ENCODE measurements at places on chromosomes 4 and X.

DNA sequence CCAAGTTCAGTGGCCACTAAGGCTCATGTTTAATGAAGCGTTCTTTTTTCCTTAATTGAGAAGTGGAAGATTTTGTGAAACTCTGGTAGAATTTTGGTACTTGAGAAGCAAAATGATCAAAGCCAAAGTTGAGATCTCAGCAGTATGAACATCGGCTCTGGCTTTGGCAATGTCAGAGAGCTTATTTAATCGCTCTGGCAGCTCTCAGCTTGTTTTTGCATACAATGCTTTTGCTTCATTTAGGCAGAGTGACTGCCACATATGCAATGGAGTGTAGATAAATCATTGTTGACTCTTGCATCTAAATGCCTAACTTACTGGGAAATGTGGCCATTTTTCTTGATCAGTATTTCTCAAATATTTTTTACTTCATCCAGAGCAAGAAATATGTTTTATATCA is 135.7 kb downstream of the AASDH start:
- DNase-seq: no peak

DNA sequence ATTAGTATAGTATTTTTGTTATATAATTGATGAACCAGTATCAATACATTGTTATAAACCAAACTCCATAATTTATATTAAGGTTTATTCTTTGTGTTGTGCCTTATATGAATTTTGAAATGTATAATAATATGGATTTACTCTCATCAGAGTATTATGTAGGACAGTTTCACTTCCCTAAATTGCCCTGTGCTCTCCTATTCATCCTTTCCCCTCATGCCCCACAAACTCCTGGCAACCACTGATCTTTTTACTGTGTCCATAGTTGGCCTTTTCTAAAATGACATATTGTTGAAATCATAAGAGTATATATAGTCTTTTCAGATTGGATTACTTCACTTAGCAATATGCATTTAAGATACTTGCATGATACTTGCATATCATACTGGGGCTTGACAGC is 958.1 kb upstream of the GRID2 start:
- no peak for DNase-seq

- no peak for DNase-seq
Observed at GRCh38 chr4:40199999-40200874, 3.4 kb downstream of the RHOH start.

DNA sequence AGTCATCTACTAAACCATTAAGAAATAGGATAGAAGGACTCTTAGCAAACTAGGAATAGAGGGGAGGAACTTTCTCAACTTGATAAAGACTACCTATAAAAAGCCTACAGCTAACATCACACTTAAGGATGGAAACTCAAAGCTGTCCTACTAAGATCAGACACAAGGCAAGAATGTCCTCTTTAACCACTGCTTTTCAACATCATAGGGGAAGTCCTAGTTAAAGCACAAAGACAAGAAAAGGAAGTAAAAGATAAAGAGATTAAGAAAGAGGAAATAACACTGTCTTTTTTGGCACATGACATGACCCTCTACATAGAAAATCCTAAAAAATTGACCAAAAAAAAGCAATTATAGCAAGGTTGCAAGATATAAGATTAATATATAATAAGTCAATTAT is 136.6 kb downstream of the FBXW7 start:
- DNase-seq: no peak

GRCh38 chr4:103098756-103099440 is 736 bp downstream of the BDH2 start:
- no peak for DNase-seq

DNA sequence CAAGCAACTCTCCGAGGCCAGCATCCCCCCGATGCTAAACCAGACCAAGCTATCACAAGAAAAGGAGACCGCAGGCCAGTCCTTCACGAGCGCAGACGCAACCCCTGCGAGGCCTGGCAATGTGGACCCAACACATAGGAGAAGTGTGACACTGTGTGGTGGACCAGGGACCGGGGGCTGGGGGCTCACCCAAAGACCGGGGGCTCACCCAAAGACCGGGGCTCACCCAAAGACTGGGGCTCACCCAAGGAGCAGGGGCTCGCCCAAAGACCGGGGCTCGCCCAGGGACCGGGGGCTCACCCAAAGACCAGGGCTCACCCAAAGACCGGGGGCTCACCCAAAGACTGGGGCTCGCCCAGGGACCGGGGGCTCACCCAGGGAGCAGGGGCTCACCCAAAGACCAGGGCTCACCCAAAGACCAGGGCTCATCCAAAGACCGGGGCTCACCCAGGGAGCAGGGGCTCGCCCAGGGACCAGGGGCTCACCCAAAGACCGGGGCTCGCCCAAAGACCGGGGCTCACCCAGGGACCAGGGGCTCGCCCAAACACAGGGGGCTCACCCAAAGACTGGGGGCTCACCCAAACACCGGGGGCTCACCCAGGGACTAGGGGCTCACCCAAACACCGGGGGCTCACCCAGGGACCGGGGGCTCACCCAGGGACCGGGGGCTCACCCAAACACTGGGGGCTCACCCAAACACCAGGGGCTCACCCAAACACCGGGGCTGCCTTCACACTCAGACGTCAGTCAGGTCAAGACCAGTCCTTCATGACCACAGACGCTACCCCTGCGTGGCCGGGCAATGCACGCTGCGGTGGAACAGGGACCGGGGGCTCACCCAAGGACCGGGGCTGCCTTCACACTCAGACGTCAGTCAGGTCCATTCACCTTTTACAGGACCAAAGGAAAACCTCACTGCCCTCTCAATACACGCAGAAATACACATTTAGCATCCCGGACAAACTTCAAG is 32.9 kb downstream of the PPP2R3B start:
- no peak for DNase-seq

All from GM04504 (cell line).